ENCODE measurements at places on chromosomes 1 and 21. TPM values are rescaled to one million over a fixed set of nuclear protein-coding genes. Genes with fewer than 3 reads are reported as not detected.

The RNU1-1 gene
- under 0.01 TPM for total RNA-seq

The ENTREP3 gene
- total RNA-seq, result 27.8 TPM

The DMRTA2 gene
- not detected for total RNA-seq

The RAB3B gene
- 15.2 TPM for total RNA-seq

The C1orf52 gene
- total RNA-seq, result 15.5 TPM

The IL19 gene
- not detected for total RNA-seq

The TSACC gene
- 2.2 TPM for total RNA-seq

All from bronchus fibroblast of lung (primary cell).